ENCODE measurements at places on chromosomes 11 and 22.

DNA sequence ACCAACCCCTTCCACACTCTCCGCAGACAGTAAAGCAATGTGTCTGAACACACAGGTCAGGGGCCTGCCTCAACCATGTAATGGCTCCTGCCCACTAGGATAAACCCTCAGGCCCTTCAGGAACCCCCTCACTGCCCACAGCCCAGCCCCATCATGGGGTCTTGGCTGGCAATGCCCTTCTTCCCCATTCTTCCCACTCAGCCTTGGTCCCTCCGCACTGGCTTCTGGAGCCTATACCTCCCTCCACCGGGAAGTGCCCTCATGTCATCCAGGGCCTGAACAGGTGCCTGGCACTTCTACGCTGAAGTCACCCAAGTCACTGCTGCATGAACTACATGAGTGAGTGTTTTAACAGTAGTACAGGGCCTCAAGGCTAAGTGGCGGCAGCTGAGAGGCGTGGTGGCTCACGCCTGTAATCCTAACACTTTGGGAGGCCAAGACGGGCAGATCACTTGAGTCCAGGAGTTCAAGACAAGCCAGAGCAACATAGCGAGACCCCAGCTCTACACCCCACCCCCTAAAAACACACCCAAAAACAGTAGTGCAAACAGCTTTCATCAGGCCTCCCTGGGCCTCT, 74.8 kb upstream of the PITPNB start:
- DNase-seq: no peak

- DNase-seq: no peak
Measured at GRCh38 chr22:24337894-24338645, 67.4 kb downstream of the SPECC1L start.

- no peak for DNase-seq
Measured at GRCh38 chr11:111829185-111829968, 42.0 kb downstream of the ALG9 start.

- DNase-seq: no peak
Measured at GRCh38 chr22:21725956-21726649, 9.5 kb downstream of the YPEL1 start.

GRCh38 chr11:95849087-95849825, 59.0 kb downstream of the CEP57 start:
- DNase-seq: peak; percentile 33

DNA sequence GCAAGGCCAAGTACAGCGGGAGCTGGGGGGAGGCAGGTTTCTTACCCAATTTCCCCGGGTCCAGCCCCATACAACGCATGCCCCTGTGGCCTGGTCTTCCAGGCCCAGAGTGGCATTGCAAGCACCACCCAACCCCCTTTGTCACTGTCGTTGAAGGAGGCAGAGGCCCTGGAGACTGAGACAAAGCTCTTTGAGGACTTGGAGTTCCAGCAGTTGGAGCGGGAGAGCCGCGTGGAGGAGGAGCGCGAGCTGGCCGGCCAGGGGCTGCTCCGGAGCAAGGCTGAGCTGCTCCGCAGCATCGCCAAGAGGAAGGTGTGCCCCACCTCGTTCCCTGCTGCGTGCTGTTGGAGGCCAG, 27.8 kb downstream of the PHLDB1 start:
- DNase-seq: no peak
